ENCODE measurements at places on chromosomes 5 and 9.
A peak's percentile ranks its signal among the peaks of the same experiment; 100 is the strongest.

DNA sequence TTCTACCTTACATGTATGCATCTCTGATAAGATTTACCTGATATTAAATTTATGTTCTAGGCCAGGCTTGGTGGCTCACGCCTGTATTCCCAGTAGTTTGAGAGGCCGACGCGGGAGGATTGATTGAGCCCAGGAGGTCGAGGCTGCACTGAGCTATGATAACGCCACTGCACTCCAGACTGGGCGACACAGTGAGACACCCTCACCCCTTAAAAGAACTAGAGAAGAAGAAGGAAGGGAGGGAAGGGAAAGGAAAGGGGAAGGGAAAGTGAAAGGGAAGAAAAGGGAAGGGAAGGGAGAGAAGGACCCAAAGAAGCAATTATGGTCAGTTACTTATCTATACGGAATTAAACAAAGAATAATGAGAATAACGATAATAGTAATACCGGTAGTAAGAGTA lies 1.2 kb upstream of the RFK start:
- DNase-seq, result no peak

GRCh38 chr5:133359861-133360260 lies 252.5 kb downstream of the FSTL4 start:
- no peak for DNase-seq

DNA sequence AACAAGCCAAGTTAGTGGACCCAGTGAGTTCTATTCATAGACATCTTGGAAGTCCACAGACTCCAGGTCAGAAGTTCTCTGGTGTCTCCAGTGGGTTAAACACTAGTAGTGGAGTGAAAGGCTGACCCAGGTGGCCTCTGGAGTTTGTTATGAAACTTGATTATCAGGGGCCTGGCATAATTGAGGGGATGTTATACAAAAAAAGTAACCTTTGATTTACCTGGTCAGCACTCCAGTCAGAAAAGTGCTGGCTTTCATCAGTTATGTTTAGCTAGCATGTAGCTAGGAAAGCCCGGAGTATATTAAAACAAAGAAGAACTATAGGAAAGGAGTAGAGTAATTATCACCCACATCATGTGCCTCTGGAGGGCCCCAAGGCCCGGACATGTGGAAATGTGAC lies 171.1 kb downstream of the CD180 start:
- no peak for DNase-seq

- no peak for DNase-seq
Observed at GRCh38 chr5:109805883-109806282, 116.2 kb downstream of the MAN2A1 start.

DNA sequence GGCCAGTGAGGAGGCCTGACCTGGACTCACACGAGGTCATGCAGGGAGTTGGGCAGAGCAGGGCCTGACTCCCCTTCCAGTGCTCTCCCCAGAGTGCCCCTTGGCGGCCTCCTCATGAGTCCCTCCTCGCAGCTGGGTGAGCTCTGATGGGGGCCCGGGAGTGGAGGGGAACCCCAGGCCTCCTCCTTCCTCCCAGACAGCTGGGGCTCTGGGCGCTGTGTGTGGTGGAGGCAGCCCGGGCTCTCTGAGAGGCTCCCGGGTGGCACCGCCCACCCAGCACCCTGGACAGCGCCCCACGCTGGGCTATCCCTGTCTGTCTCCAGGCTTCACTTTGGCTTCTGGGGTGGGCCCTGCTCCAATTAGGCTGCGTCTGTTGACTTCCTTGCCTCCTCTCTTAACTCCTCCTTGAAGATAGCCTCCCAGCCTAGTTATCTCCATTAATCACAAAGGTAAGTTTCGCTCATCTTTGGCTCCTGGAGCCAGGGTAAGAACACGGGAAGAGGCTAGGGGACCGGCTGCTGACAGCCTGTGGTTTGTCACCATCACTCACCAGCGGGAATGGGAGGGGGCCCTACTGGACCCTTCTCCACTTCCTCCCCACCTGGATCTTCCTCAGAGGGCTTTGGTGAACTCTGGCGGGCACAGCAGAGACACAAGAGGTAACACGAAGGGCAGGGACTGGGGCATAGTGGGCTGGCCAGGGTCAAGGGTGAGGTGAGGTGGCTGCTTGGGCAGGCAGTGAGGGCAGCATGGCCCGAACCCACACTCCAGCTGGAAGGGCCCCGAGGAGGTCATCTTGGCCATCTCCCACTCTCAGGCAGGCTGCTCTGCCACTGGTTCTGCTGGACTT lies 13.1 kb downstream of the PSD2 start:
- DNase-seq, result no peak

DNA sequence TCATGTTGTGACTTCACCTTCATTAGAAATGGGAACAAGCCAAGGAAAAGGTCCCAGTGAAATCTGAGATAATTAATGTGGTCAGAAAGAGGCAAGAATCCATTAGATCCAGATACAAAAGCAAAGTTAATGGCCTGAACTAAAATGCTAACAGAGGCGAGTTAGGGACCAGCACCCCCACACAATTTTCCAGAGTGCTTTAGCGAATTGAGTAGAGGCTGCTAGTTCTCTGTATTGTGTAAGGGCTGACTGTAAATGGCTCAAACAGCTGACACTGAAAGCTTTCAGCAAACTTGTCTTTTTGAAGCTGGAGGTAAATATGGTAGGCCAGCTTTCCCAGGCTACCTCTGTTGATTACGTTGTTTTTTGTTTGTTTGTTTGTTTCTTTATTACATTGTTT lies 75.5 kb downstream of the CSNK1A1 start:
- no peak for DNase-seq

GRCh38 chr9:133321411-133321935 lies 14.5 kb downstream of the SURF6 start:
- no peak for DNase-seq

GRCh38 chr9:81562231-81563019 lies 126.9 kb downstream of the TLE1 start:
- no peak for DNase-seq

DNA sequence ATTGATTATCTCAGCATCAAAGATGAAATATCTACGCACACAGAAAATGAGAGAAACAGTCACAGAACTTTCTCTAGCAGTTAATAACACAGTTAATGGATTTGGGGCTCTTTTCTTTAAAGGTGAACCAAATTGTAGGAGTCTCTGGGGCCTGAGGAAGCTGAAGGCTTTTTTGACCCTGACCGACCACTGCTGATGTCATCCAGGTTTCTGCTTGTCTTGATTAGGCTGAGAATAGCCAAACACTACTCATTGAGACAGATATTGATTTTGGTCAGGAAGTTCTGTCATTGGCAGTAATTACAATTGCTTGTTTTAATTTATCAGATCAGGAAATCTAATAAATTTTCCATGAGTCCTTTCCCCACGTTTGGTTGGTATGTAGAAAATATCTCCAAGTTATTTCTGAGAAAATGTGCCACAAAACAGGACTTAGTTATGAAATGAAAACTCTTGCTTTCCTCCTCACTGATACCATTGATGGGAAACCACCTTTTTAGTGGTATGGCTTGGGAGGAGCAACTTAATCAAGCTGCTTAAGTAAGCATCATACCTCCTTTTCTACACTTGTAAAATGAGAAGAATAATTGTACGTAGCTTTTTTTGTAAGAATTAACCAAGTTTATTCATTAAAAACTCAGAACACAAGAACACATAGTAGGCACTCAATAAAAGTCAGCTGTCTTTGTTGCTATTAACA lies 19.7 kb downstream of the CARTPT start:
- DNase-seq, result no peak

DNA sequence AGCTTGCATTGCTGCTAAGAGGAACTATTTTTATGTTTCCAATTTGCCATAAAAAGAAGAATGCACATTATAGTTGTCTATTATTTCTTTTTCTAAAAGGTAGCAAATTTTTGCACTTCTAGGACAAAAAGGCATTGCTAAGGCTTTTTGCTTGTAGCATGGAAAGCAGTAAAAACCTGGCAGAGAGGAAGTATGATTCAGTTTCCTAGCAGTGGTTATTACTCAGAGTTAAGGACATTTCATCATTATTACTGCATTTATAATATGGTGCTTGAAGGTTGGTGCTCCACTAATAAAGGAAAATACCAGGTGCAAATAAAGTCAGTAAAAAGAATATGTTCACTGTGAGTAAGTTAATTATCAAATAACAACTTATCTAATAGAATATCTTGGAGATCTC lies 179.8 kb upstream of the PLPPR1 start:
- DNase-seq, result no peak

DNA sequence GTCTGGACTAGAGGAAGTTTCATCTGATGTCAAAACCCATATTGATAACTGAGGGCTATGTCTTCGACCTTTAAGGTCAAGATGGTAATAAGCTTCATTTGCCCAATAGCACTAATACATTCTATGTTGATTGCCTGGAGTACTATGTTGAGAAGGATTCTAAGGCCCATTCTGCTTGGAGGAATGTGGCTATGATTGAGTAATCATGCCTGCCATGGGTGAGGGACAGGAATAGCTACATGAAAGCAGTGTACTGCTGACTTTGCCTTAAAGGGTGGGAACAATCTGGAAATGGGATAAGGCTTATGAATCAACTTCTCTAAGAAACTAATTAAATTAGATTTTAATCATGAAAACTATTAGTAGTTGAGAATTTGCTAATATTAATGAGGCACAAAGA lies 13.6 kb downstream of the NNT start:
- no peak for DNase-seq

DNA sequence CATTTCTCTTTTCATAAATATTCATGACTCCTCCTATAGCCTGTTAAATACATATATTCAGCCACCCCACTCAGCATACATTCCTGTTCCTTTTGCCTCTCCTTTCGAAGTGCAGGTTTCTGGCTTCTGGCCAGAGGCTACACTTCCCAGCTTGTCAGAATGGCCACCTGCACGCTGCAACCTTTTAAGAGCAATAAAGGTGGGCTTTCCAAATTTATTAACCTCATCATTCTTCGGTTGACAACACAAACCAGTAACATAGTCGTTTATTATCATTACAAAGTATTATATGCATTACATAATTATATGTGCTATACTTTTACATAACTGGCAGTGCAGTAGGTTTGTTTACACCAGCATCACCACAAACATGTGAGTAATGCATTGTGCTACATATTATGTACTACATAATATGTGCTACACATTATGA lies 16.5 kb upstream of the TMEM171 start:
- no peak for DNase-seq

DNA sequence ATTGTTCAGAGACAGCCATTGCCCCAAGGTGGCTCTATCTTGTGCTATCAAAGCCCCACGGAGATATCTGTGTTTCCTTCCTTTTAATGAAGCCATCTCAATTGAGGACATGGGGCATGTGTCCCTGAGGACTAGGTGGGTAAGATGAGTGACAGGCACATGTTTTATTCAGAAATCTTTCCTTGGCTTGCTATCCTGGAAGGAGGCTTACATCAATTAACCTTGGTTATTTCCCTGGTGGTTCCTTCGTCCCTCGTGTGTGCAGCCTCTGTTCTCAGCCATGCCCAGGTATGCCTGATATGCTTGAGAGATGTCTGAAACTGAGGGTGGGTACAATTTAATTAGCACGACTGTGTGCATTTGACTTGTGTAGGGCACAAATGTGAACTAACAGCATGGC lies 102.2 kb upstream of the TUT7 start:
- DNase-seq, result no peak

DNA sequence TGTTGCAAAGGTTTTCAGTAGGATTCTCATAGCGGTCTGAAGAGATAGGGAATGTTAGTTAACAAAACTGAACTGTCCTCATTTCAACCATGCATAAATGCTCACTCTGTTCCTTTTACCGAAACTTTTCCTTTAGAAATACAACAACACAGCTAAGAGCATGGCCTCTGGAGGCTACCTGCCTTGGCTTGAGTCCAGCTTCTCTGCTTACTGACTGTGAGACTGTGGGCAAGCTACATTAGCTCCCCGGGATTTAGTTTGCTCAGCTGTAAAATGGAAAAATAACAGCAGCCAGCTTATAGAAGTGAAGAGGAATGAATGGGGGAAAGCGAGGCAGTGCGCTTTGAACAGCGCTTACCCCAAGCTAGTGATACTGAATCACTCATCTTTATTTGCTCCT lies 507.9 kb upstream of the DAP start:
- no peak for DNase-seq

DNA sequence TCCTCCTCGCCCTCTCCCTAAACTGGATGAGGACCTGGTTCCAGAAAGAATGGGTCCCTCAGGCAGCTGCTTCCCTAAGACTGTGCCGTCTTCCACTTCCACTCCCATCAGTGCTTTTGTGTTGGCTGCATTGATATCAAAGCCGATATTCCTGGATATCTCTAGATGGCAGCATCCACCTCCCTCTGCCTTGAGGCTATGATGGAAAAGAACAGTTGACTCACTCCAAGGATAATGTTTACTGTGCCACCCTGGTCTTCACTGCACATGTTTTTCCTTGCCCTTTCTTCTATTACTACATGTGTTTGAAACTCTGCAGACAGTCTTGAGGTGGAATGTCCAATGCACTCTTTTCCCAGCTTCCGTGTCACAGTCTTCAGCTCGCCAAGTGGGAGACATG lies 211.6 kb downstream of the MAST4 start:
- peak; percentile 2 for DNase-seq

GRCh38 chr9:98193336-98193944 lies 1.0 kb upstream of the CORO2A start:
- DNase-seq, result no peak

- DNase-seq, result no peak
Observed at GRCh38 chr5:127002390-127002789, 28.0 kb downstream of the MARCHF3 start.

GRCh38 chr5:108418197-108418596 lies 36.3 kb upstream of the FBXL17 start:
- no peak for DNase-seq

DNA sequence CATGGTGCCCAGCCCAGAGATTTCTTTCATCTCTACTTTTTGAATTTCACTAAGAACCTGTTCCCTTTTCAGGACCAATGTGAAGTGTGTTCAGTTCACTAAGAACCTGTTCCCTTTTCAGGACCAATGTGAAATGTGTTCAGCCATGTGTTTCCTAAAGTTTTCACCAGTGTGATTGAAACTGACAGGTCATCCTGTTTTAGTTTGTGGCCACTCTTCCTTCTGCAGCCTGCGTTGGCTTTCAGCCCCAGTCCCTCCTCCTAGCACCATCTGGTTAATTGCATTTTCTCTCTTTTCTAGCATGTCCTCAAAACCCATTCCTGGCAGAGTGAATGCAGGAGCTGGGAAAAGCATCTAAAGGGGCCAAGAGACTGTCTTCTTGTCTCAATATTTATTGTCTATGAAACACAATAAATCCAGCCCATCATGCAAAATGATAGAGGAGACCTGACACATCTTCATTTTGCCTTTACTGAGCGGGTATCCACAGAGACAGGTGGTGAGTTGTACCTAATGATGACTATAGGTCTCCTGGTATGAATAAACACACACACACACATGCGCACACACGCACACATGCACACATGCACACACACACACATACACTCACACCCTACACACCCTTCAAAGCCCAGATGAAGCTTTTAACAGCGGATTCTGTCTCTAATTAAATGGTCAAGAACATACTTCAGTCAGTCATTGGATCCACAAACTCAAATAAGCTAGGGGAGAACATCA lies 6.1 kb upstream of the PANK3 start:
- DNase-seq, result peak; percentile 58
